ENCODE measurements at places on chromosomes 5 and 9.

GRCh38 chr5:135651156-135651555 is 72.4 kb upstream of the CXCL14 start:
- DNase-seq = no peak

DNA sequence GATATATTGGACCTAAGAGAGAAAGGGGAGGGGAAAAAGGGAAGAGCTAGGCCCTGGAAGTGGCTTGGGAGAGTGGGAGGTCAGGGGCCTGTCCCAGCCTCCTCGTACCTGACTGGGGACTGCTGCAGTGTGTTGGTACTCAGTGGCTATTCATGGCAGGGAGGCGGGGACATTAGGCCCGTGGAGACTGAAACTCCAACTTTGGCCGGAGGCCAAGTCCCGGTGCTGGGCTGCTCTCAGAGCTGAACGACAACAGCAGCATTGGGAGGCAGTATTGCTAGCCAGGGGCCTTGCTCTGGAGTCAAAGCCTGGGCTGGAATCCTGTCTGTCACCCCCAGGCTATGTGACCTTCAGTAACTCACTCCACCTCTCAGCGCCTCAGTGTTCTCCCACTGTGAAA is 37.8 kb downstream of the NEURL1B start:
- no peak for DNase-seq

- DNase-seq = no peak
Measured at GRCh38 chr5:115418788-115419187, 122.3 kb upstream of the CCDC112 start.

DNA sequence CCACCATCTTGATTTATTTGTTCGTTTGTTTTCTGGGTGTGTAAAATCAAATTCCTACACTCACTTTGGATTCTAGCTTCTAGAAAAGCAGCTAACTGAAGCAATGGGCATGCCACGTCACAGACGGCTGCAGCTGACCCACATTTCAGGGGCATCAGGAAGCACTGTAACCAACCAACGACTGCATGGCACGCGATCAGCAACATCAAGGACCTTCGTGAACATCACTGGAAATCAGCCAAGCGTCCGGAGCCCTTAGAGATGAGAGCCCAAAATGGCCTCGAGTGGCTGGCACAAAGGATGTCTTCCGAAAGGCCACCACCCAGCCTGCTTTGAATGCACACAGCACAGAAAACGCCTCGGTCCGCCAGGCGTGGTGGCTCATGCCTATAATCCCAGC is 191.1 kb downstream of the OLFM1 start:
- DNase-seq = no peak

GRCh38 chr9:90741036-90741435 is 60.6 kb upstream of the SYK start:
- no peak for DNase-seq
